Psoas muscle (tissue), 8 donors: ENCODE measurements at places on chromosomes 13 and 19. TPM values are rescaled to one million over a fixed set of nuclear protein-coding genes. Genes with fewer than 3 reads are reported as not detected.

DNA sequence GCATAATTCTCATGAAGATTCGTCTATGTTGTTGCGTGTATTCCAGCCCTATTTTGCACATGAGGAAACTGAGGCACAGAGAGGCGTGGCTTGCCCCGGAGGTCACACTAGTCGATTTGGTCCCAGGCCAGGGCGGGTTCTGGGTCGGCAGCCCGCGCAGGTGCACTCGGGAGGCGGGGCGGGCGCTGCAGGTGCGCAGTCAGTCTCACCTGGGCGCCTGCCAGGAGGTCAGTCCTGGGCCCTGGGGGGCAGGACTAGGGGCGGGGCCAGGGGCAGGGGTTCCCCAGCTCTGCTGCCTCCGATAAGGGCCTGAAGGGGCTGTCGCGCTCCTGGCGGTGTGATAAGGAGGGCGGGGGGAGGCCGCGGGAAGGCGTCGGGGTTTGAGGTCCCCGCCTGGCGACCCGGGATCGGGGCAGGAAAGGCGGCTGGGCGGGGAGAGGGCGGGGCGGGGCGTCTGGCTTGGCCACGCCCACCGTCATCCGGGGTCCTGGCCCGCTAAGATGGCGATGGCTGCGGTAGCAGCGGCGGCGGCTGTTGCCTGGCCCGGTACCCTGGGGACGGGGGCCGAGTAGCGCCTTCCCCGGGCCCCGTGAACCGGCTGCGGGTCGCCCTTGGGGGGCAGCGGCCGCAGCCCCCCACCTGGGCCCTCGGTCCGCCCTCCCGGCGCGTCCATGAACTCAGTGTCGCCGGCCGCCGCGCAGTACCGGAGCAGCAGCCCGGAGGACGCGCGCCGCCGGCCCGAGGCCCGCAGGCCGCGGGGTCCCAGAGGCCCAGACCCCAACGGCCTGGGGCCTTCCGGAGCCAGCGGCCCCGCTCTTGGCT is at the start of gene ATG4D:
Gene ATG4D, plus strand, starts transcription at position 485 of the 822 bp plus-strand sequence. Its CDS starts 187 bp downstream, at position 672.
- peak within 1 kb of the TSS; percentile 81 for H3K4me3 ChIP-seq
- no peaks in the 10 kb centered on the region for H3K27me3 ChIP-seq
- peak; percentile 89 for DNase-seq

Gene ATP4B
- not detected for total RNA-seq

Gene TMIGD2
- total RNA-seq: not detected

Gene C19orf18
- 0.55 TPM for total RNA-seq

GRCh38 chr13:98065468-98065867 is 77.4 kb upstream of the FARP1 start:
- H3K27me3 ChIP-seq: no peaks in the 10 kb centered on the region
- no peaks in the 10 kb centered on the region for H3K36me3 ChIP-seq
- no peak overlapping the region for H3K27ac ChIP-seq
- no peak overlapping the region for H3K4me3 ChIP-seq
- no peak for DNase-seq

Gene ZNF682
- 0.20 TPM for total RNA-seq

GRCh38 chr19:51887522-51888498 is at the start of gene ZNF577:
Gene ZNF577, minus strand, starts transcription at chr19:51887951. Its CDS starts 7,569 bp downstream, at chr19:51880382.
- H3K4me1 ChIP-seq: peaks cover 6% of the 10 kb centered on the region
- peaks cover 24% of the 10 kb centered on the region for H3K36me3 ChIP-seq
- H3K4me3 ChIP-seq: peak within 1 kb of the TSS; percentile 86
- DNase-seq: peak; percentile 93
